ENCODE measurements at places on chromosomes 1 and 21.

GRCh38 chr1:47779613-47780012, 217.6 kb downstream of the TRABD2B start:
- DNase-seq, result no peak

DNA sequence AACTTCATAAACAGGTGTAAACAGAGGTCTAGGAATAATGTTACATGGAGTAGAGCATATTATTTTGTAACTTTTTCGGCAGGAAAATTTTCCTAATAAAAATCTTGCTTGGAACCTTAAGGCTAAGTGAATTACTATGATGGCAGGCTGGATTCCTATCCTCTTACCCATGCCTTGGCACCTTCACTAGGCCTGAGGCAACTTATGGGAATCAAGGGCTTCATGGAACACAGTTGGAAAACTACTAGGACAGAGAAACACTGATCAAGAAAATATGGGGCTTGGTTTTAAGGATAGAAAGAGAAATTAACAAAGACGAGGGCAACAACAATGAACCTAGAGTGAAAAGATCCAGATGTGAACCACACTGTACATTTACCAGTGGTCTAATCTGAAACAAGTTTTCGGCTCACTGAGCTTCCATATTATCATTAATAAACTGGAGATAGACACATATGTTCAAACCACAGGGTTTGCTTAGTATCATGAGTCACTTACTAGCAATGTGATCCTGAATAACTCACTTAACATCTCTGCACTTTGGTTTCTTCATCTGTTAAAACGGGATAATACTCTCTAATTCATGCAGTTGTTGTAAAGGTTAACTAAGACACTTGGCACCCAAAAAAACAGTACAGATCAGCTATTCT, 68.5 kb downstream of the GPATCH2 start:
- DNase-seq, result no peak

GRCh38 chr1:98260839-98261238, 340.0 kb upstream of the DPYD start:
- DNase-seq, result no peak

DNA sequence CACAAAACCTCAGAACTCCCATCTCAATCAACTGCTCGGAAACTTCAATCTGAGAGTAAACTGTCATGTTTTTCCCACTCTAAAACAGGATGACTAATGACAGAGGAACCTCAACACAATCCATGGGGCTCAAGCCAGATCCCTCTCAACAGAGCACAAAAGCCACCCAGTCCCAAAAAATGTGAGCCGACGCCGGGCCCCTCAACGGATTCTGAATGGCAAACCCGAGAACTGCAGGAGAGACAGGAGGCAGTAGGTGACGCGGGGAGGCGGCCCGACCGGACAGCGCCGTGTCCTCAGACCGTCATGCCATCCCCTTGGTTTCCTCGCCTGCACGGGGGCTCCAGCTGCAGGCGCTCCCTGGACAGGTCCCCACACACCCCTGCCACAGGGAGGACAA, 53.4 kb downstream of the SSBP3 start:
- no peak for DNase-seq

GRCh38 chr1:45380125-45380524, 39.9 kb upstream of the MUTYH start:
- no peak for DNase-seq

DNA sequence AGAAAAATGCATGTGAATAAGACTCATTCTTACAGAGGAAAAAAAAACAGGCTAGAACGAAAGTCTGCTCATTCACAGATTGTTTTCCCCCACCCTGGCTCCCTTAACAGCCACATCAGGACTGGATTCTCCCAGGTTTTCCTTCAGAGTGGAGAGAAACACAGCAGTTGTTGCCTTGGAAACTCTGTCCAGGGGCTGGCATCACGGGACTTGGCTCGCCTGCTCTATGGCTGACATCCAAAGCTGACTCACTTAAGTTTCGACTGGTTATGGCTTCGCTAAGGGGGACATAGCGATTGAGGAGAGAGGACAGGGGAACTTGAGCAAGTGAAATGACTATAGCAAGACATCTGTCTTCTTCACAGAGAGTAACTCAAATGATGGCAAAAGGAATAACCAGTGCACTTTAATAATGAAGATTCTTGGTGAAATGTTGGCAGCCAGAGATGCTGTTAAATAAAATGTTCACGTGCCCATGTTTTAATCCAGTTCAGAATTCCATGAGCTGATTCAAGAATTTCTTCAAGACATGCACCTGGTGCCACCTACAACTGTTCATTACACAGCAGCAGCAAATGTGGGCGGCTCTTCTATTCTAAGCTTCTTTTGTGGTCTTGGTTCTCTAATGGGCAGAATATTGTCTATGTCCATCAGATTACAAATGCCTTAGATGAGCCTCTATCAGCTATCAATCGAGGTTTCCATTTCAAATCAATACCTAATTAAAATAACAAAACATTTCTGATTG, 21.8 kb downstream of the MIS18A start:
- no peak for DNase-seq

DNA sequence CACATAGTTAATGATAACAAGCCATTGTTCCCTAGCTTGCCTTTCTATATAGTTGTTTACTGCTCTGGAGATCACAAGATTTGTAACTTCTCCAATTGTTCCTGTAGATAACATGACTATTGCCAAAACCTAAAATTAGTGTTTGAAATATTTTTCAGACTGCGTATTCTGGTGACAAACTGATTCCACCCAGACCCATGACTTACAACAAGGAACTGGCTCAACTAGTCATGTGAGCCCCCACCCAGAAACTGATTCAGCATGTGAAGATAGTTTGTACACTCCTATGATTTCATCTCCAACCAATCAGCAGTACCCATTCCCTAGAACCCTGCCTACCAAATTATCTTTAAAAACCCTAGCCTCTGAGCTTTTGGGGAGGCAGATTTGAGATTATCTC, 131.4 kb upstream of the BCL9 start:
- DNase-seq, result no peak

DNA sequence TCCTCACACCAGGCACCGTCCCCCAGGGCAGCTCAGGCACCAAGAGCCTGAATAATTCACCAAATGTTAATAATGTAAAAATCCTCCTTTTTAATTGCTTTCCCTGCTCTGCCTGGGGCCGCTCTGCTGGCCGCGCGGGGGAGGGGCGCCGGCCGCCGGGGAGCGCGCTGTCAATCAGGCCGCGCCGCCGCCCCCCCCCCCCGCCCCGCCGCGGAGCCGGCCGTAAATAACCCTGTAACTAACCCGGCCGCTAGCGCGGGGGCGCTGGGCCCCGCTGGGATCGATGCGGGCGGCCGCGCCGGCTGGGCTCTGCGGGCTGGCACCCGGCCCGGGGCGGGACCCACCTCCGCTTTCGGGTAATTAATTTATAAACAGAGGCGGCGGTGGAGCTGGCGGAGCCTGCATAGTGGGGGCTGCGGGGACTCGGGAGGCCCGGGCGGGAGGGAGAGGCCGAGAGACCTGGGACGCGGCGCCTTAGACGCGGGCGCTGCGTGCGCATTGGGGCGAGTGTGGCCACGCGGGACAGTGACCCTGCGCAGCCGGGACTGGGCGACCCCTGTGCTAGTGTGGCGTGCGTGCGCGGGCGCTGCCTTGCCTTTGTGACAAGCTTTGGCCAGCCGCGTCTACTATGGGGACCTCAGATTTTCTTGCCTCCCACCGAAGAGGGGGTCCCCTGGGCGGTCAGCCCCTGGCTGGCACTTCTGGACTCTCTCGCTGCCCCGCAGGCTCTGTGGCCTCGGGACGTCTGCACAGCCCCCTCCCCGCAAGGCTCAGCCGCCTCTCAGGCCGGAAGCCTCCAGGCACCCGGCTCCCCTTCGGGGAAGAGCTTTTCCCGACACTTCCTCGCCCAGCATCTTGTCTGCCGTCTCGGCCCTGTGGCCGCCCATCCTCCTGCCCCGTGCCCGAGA, 16.6 kb downstream of the SAMD11 start:
- DNase-seq, result no peak

GRCh38 chr1:194755241-194755994, 1569.0 kb upstream of the B3GALT2 start:
- no peak for DNase-seq

DNA sequence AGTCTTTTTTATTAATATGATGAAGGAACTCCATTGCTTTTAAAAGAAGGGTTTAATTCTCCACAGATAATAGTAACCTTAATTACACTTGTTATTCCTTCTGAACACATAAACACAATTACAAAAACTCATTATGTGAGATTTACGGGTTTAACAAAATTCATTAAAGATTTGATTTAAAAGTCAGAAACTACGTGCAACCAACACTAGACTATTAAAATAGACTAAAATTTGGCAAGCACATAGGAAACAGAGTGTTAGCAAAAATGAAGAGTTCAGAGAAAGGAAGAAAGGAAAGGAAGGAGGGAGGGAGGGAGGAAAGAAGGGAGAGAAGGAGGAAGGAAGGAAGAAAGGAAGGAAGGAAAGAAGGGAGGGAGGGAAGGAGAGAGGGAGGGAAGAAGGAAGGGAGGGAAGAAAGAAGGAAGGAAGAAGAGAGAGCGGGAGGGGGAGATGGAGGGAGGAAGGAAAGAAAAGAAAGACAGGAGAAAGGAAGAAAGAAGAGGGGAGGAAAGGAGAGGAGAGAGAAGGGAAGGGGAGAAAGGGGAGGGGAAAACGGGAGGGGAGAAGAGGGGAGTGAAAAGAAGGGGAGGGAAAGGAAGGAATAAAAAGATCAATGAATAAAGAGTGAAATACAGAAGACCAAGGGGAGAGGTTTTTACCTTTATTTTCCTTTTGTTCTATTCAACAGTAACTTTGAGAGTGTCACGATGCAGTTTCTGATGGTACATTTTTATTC, 123.4 kb upstream of the LYPLAL1 start:
- no peak for DNase-seq

DNA sequence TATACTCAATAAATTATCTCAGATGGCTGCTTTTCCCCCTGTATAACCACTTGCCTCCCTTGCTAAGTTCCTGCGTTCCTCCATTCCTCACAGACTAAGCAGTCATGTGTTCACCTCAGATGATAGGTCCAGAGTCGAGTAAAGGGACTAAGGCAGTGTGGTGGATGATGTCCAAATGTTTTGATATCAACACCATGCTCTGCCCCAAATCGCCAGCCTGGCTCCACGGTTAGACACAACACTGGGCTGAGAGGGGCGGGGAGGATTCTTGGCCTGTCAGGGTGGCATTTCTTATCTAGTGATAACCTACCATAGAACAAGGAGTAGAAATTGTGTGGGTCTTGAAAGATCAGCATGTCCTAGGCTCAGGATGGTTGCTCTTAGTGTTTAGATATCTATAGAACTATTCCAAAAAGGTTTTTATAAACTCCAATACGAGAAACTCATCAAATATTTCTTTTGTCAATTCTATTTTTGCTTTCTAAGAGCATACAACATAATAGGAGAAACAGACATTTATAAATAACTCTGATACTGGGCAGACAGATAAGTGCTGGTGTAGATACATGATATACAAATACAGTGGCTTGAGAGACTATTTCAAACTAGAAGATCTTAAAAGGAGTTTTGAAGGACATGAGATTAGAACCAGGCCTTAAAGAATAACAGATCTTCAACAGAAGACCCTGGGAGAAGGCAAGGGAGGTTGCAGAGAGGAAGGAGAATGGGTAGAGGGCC, 21.5 kb downstream of the GJA5 start:
- no peak for DNase-seq

- no peak for DNase-seq
Measured at GRCh38 chr1:213600879-213601278, 386.9 kb upstream of the PROX1 start.

DNA sequence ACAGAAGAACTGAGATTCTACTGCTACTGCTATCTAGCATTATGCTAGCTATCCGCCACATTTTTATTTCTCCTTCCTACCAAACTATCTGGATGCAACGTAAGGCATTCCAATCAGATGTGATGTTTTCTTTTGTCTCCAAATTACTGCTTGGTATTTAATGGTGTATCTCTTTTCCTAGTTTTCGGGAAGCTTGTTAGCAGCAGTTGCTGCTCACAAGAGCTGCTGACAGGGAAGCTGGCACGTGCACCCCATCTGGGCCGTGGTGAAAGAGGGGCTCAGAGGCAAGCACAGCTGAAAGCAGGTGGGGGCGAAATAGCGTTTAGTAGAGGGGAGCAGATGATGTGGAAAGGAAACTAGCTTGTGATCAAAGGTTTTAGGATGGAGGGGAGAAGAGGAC, 57.3 kb downstream of the JAK1 start:
- DNase-seq, result no peak

- no peak for DNase-seq
Measured at GRCh38 chr1:75135573-75136194, 1.5 kb downstream of the LHX8 start.

DNA sequence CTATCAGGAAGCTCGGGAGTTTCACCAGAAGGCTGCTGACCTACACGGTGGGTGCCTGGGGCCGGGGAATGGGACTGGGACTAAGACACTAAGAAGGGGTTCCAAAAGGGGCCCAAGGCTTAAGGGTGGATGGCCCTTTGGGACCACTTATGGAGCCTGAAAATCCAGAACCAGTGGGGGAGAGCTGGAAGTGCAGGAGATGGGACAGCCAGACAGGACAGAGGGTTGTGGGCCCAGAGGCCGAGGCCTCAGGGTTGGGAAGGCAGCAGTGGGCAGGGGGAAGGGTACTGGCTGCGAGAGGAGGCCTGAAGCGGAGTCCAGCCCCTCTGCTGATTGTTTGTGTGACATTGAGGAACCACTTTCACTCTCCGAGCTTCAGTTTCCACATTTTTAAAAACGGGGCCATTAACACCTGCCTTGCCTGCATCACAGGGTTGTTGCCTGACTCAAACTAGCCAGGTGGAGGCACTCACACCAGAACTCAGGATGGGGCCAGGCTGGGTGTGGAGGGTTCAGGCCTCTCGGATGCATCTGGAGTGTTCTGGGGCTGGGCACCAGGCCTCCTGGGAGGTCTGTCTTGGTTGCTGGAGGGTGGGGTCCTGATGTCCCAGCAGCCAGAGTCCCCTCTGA, 3.0 kb downstream of the TTC24 start:
- no peak for DNase-seq

DNA sequence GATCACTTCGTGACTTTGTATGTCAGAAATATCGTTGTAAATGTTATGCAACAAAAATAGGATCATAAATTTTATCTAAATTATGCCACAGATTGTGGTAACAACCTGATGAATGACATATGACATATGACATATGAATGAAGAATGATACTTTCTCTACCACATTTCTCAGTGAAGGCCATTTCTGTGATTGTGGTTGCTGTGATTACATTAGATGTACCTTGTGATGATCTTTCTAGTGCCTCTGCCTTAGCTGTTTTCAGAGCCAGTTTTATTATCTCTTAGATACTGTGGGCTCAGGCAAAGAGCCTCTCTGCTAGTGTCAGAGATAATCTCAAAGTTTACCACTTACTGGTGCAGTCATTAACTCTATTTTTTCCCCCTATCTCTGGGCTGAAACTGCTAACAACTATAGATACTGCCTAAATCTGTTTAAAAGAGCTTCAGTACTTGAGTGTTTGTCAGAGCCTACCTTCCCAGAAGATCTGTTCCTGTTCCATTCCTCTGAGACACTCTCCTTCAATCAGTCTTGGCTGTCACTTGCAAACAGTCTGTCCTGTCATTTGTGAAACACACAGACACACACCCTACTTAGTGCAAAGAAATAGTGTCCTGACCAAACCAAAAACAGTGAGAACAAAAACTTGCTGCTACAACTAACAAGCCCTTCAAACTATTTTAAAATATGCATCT, 55.5 kb downstream of the HMCN1 start:
- DNase-seq, result no peak

DNA sequence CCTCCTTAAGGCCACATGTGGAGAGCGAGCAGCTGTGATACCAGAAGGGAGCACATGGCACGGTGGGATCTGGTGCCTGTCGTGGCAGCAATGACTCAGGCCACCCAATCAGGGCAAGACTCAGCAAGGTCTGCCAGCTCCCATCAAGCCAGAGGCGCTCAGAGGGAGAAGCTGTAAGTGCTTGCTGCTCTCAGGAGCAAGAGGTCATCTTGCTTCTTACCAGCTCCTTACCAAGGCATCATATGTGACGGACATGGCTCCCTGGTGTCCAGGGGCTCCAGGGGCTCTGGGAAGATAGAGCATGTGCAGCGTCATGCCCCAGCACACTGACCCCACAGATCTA, 72.9 kb downstream of the ITPKB start:
- DNase-seq, result no peak

Measured in stimulated activated CD4-positive, alpha-beta T cell treated with anti-CD3 and anti-CD28 coated beads, Interleukin-1b, Interleukin-23, amount 100 ng/mL, for 1 hour (primary cell).